ENCODE measurements at places on chromosomes 3 and 15. TPM values are rescaled to one million over a fixed set of nuclear protein-coding genes. Genes with fewer than 3 reads are reported as not detected.

Gene GRAMD2A
- not detected for total RNA-seq

Gene PLA2G4E
- total RNA-seq, result 0.05 TPM

Gene NRG4
- not detected for total RNA-seq

Gene C3orf85
- total RNA-seq, result not detected

Data from Right ventricle myocardium inferior (tissue), 1 donor.